ENCODE measurements at places on chromosomes 16 and 17.
A peak's percentile ranks its signal among the peaks of the same experiment; 100 is the strongest.

- DNase-seq, result no peak
Observed at GRCh38 chr17:42246515-42246914, 29.7 kb downstream of the STAT5B start.

DNA sequence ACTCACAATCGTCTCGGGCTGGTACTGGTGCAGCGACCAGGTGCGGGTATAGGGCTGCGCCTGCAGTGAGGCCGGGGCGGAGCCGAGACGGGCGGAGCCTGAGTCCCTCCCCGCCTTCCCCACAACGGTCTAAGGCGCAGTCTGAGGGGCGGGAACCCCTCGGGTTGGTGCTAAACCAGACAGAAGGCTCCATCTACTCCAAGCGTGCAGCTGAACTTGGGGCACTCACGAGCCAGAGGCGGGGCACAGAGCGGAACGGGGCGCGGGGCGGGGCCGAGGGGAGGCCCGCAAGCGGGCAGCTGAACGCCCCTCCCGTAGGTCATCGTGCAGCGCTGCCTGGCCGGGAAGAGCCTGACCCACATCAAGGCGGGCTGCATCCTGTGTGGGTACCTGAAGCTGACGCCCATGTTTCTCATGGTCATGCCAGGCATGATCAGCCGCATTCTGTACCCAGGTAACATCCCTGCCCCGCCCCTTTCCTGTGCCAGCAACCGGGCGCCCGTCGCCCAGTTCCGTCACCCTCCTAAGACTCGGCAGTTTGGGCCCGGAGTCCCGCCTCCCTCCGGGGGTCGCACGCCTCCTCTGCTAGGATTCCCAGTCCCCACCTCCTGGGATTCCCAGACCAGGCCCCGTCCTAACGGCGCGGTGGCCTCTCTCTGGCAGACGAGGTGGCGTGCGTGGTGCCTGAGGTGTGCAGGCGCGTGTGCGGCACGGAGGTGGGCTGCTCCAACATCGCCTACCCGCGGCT lies 5.0 kb downstream of the SLC5A2 start:
- peak; percentile 88 for DNase-seq

- DNase-seq, result no peak
Observed at GRCh38 chr16:68499006-68499405, 40.1 kb upstream of the ZFP90 start.

DNA sequence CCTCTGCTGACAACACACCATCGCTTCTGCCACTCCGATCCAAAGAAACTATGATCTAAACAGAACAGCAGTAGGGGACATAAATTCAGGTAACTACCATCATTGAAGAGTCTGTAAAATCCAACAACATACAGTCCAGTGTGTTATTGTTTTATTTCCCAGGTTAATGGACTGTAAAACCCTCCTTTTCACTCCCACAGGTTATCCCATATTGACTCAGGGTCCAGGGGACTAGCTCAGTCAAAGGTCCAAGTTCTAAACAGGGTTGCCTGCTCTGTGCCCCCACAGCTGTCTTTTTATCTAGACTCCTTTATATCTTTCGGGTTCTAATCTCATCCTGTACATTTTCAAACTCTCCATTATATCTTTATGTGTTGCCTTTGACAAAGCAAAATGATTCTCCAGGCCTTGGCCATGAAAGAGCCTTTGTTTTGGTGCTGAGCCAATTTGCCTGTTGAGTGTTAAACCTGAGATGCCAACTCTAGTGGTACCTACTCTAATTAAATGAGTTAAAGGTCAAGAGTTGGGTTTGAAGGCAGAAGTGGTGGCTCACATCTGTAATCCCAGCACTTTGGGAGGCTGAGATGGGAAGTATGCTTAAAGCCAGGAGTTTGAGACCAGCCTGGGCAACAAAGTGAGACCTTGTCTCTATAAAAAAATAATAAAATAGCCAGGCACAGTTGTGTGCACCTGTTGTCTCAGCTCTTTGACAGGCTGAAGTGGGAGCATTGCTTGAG lies 80.5 kb downstream of the SNX11 start:
- no peak for DNase-seq

DNA sequence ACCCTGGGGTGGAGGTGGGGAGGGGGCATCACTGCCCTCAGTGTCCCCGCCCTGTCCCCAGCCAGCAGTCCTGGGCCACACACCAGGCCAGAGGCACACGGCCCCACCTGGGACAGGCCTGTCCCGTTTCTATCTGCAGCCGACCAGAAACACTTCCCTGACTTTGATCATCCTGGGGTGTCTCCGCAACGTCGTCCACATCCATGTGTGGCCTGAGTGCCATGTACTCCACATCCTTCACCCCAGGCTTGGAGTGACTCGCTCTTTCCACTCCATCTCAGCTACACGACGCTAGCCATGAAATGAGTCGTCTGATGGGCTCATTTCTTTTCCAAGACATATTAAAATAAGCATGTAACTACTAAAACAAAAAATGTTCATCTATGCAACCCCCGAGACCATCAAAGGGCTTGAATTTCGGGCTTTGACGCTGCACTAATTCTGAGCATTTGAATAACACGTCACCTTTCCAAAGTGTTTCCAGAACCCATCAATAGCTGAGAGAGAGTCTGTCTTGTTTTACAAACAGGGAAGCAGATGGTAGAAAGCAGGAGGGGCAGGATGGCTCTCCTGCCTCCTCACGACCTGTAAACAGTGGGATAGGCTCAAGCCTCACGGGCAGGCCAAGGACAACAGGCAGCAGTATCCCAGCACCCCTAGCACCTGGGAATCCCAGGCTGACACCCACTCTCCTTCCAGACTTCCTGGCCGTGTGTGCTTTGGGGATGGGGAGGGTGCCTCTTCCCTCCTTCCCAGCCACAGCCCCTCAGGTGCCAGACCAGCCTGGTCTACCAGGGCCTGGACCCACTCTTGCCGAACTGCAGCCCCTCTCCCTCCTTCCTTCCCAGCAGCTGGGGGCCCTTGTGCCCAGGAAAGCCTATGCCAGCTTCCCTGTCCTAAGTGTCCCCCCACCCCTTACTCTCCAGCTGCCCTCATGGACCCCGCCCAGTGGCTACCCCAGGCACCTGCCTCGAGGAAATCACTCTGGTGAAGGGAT lies 20.0 kb upstream of the RASD1 start:
- DNase-seq, result no peak

DNA sequence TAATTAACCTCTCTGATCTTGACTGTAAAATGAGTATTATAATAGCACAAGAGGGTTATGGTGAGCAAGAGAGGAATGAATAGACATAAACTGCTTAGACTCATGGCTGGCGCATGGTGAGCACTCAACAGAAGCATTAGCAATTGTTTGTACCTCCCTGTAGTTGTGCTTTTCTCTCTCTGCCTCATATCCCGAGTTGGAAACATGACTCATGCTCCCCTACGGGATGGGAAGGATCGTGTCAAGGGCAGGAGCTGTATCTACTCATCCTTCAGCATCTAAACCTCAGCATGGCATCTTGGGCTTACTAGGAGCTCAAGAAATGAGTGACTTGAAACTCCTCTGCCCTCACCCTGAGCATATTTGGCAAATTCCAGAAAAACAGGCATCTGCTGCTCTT lies 299.6 kb downstream of the MAP2K4 start:
- DNase-seq, result no peak

DNA sequence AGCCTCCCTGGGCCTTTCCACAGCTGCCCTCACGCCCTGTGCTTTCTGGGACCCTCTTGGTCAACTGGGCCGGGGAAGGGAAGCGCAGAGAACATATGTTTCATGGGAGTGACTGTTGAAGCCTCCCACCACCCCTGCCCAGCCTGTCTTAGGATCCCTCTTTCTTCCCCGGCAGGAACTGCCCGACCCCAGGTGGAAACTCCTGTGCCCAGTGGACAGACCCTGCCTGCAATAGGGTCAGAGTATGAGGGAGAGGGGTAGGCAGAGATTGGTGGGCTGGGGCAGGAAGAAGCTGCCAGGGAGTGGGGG lies 10.5 kb downstream of the HEXIM2 start:
- DNase-seq, result no peak

- peak; percentile 65 for DNase-seq
Observed at GRCh38 chr17:77054936-77055335, 85.8 kb upstream of the SEC14L1 start.

- DNase-seq, result no peak
Observed at GRCh38 chr16:1178295-1178910, 25.5 kb downstream of the CACNA1H start.

- no peak for DNase-seq
Observed at GRCh38 chr16:11215935-11216556, 40.0 kb downstream of the SOCS1 start.

- no peak for DNase-seq
Observed at GRCh38 chr17:59558953-59559352, 6.5 kb upstream of the DHX40 start.

GRCh38 chr16:50555269-50555875 lies 7.2 kb downstream of the NKD1 start:
- DNase-seq, result no peak

DNA sequence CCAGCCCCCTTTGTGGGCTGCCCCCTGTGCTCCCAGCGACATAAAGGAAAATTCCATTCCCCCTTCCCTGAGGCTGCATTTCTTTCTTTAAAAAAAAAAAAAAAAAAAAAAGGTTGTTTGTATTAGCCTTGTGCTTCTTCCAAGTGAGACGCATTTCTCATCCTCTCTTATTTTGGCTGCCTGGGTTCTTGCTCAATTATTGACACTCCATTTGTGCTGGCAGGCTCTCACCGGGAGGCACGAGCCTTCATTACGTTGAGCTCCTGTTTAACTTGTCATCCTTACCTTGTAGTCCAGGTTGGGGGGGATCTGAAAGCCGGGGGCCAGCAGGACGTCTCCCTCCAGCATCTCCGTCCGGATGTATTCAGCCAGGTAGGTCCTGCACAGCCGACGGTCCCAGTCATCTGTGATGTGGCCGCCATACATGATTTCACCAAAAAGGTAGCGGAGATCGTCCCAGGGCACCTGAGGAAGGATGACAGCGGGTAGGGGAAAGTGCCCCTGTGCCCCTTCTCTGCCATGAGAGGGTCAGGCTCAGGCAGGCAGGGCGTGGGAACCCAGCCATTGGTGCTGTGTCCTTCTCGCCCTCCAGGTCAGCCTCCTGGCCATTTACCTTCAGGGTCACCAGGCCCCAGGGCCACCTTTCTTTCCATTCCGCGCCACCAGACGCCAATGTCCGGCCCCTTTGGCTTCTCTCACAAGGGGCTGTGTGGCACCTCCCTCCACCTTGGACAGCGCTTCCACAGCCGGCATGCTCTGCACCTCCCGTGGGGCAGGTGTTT lies 50.6 kb downstream of the PGS1 start:
- DNase-seq, result no peak

GRCh38 chr17:42389899-42390298 lies 1.7 kb upstream of the STAT3 start:
- no peak for DNase-seq

DNA sequence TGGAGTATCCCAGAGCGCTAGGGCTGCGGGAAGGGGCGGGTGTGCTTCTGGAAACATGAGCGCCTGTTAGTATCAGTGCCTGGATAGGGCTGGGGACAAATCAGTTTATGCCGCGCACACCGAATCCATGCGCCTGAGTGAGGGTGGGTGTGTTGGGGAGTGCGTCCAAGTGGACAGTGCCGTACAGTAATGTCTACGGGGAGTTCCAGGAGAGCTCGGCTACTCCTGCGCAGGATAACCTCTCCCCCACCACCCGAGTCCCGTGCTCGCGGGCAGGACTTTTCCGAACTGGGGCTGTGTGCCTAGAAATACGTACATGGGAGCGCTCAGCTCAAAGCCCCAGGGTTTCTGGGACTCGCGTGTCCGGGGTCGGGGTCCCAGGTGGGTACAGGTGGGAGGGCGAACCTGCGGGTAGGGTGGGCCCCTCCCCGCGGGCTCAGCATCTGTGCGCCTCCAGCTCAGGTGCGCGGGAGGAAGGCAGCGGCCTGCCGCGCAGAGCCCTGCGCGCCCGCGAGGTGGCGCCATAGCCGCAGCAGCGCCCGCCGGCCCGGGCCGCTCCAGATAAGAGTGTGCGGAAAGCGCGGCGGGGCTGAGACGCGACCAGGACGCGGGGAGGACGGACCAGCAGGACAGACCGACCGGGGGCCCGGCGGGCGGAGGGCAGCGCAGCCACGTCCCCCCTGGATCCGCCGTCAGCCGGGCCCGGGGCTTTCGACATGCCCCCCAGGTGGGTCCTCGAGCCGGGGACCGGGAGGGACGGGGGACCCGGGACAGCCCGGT lies at the start of gene HIC1:
HIC1 (plus strand) TSS at position 592 of the 780 bp plus-strand sequence. CDS start 1,588 bp downstream, outside the sequence.
- peak; percentile 78 for DNase-seq

GRCh38 chr16:27242398-27242797 lies 26.2 kb downstream of the NSMCE1 start:
- DNase-seq, result no peak

DNA sequence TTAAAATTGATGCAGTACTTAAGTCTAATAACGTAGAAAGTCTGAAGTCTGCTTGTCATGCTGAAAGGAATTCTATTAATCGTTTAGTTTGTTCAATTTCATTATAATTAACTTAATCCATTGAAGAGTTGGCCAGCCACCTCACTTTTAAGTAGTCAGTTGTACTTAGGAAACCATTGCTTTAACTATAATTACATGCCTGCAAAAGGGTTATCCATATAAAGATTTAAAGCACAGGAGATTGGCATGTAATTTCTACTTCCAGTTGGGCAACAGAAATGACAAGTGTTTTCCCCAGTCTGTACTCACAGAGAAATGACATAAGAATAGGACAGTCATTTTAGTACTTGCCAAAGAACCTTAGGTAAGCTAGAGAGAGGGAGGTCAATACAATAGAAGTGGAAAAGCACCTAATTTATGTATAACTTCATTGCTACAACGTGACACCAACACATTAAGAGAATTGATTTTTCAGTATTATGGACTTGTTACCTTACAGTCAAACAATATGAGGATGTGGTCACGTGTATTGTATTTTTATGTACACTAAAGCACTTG lies 3.7 kb upstream of the USP32 start:
- no peak for DNase-seq

DNA sequence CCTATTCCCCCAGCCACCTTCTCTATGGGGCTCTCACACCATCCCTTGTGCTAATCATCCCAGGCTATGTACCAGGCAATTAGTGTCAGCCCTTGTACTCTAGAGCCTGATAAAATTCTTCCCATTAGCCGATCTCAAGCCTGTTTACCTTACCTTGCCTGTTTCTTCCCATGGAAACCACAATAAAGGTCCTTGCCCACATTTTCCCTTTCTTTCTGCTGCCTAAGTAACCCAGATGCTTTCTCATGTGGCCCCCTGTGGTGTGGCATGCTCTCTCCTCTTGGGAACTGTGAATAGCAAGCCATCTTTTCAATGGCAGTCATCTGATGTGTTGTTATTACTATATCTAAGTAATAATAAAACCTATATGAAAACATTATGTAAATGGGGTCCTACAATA lies 265.8 kb upstream of the ELAC2 start:
- DNase-seq, result no peak

GRCh38 chr16:11076259-11077018 lies 132.1 kb downstream of the CLEC16A start:
- DNase-seq, result no peak

DNA sequence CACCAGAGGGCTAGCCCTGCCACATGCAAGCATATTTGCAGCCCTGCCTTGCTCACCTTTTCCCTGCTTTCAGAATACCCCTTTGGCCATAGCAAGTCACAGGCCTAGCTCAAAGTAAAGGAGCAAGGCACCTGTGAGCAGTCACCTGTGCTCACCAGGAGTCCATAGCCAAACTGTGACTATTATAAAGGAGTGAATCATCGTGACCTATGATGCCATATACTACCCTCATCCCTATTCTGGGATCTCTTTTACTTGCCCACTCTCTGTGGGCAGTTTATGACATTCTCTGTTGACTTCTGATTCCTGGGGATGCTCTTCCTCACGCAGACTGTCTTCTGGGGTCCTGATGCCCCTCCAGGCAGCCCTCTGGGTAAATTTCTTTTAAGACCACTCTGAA lies 200.5 kb upstream of the NLRP1 start:
- DNase-seq, result no peak

- no peak for DNase-seq
Observed at GRCh38 chr17:71919896-71920295, 200.9 kb upstream of the SOX9 start.

GRCh38 chr16:70689035-70689969 lies 3.4 kb upstream of the MTSS2 start:
- peak; percentile 79 for DNase-seq

Measured in upper lobe of left lung (tissue), 6 donors.